ENCODE measurements at places on chromosomes 7 and 10. TPM values are rescaled to one million over a fixed set of nuclear protein-coding genes. Genes with fewer than 3 reads are reported as not detected.

DNA sequence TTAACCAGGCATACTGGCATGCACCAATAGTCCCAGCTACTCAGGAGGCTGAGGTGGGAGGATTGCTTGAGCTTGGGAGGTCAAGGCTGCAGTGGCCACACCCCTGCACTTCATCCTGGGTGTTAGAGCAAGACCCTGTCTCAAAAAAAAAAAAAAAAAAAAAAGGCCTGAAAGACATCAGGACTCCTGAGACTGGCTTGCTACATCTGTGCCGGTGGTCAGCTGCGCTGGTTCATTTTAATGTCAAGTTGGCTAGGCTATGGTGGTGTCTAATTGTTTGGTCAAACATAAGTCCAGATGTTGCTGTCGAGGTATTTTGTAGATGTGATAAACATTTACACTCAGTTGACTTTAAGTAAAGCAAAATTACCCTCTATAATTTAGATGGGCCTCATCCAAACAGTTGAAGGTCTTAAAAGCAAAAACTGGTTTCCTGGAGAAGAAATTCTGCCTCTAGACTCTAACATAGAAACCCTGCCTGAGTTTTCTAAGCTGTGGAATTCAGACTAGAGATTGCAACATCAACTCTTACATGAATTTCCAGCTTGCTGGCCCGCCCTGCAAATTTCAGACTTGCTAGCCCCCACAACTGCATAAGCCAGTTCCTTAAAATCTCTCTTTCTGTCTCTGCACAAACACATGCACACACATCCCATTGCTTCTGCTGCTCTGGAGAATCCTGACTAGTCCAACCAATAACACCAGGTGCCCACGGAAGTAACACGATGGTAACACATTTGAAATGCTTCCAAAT, 18.2 kb downstream of the MYOF start:
- DNase-seq = no peak

The OLAH gene
- total RNA-seq = not detected

- DNase-seq = no peak
Observed at GRCh38 chr10:102832987-102833386, 4.2 kb downstream of the CYP17A1 start.

The RELN gene
- total RNA-seq = not detected

The EIF4H gene
- total RNA-seq = 242 TPM

DNA sequence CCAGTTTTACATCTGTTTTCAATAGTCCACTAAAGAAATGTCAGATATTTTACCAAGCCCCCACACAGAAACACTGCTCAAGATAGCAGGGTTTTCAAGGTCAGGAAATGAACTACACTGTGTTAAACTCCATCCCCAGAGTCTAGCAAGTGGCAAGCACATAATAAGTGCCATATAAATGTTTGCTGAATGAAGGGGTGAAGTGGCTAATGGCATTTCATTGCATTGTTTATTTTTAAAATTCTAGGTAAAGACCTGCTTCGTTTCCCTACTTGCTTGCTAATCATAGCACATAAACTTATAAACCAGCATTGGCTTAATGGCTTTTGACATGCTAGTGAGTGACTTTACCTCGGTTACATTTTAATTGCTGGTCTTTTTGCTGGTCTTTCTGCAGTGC, 322.6 kb downstream of the GRID1 start:
- no peak for DNase-seq

The SLC29A4 gene
- total RNA-seq = 0.47 TPM

The GIMAP6 gene
- 48.3 TPM for total RNA-seq

DNA sequence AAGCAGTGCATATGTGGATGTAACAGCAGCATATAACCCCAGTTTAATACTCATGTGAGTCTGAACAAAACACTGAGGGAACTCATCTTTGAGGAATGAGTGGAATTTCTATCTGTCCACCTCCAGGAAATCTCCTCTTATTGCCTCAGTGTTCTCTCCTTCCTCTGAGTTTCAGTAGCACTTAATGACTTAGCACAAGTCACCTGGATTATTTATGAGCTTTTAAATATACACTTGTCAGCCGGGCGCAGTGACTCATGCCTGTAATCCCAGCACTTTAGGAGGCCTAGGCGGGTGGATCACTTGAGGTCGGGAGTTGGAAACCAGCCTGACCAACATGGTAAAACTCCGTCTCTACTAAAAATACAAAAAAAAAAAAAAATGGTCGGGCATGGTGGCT, 4.3 kb downstream of the LRRC20 start:
- DNase-seq = no peak

DNA sequence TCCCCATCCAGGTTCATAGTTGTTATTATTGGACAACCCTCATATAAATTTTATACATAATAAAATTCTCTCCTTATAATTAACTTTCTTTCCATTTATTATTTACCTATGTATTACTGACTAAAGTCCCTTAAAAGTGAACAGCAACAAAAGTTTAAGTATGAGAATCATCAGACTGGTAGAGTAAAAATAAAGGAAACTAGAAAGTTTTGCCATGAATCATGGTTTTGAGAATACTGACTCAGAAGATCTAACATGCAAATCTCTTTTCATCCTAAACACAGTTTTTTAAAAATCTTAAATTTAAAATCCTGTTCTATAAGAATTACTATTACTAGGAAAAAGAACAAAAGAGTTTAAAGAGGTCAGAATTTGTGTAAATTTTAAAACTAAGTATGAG, 32.1 kb downstream of the HERC4 start:
- DNase-seq = no peak

The AKR1C8 gene
- total RNA-seq = 0.87 TPM

- DNase-seq = no peak
Observed at GRCh38 chr7:158264881-158265742, 322.5 kb downstream of the PTPRN2 start.

DNA sequence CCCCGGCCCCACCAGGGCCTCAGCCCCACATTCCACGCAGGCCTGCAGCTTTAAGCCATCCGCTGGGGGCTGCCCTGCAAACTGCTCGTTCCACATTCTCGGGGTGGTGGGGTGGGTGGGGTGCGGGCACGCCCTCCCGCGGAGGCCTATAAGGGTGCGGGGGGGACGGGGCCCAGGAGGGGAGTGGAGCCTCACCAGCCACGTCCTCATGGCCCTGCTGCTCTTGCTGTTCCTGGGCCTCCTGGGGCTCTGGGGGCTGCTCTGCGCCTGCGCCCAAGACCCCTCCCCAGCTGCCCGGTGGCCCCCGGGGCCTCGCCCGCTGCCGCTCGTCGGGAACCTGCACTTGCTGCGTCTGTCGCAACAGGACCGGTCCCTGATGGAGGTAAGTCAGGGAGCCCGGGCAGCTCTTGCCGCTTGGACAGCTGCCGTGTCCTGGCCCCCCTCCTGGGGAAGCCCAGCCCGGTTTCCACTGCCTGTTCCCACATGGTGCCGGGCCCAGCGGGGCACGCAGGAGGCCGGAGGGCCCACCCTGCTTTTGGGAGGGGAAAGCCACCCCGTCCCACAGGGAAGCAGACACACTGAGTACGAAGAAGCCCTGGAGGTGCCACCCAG, at the start of gene CYP2W1:
TSS of gene CYP2W1 (plus strand) at position 178 of the 612 bp plus-strand sequence. CDS start at position 209, 31 bp downstream.
- no peak for DNase-seq

The CNPY1 gene
- total RNA-seq = not detected

The AUTS2 gene
- 84.2 TPM for total RNA-seq

GRCh38 chr7:98945852-98946251, 67.5 kb downstream of the TRRAP start:
- no peak for DNase-seq

The SFTPA1 gene
- total RNA-seq = not detected

DNA sequence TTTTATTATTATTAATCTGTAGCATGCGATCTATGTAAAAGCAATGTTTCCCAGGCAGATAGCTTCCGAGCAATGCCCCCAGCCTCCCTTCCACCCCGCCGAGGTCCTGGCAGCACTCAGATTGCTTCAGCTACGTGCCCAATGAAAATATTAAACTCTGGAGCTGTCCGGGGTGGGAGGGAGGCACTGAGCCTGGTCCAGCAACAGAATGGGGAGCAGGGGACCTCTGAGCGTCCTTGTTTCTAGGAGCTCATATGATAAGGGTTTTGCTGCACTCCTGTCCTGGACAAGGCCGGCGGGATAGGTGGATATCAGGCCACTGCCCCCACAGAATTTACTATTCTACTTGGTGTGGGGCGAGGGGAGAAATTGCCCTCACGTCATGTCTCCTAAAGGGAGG, 44.5 kb upstream of the CDK1 start:
- DNase-seq = no peak

DNA sequence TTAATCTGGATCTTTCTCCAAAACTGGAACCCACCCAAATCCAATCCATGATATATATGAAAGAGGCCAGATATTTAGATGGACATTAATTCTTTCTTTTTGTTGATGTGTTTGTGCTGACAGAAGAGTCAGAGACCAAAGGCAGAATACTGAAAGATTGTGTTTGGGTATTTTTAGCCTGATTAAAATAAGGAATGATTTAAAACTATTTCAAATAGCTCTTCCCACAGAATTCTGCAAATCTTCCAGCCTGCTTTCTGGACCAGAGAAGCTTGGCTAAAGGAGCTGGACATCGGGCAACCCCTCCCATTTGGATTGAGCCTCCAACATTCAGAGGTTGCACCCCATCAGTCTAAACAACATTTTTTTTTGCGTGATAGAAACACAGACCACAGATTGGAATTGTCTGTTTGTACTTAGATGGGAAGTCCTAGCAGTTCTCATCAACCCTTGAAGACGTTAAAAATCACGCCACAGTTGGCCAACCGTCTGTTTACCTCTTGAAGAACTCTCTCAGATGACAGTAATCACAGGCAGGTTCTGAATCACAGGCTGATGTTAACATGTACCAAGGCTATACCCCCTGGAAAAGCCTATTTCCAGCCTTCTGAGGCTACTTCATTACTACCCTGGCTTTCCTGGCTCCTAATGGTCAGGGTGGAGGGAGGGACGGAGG, 155.2 kb upstream of the NRP1 start:
- DNase-seq = no peak

- no peak for DNase-seq
Observed at GRCh38 chr10:98684019-98684899, 237.5 kb upstream of the HPS1 start.

The GGCT gene
- 9.6 TPM for total RNA-seq

- DNase-seq = no peak
Observed at GRCh38 chr10:119460369-119461195, 81.9 kb downstream of the RGS10 start.

- DNase-seq = no peak
Observed at GRCh38 chr7:132158166-132158565, 418.1 kb downstream of the PLXNA4 start.

The RNF133 gene
- not detected for total RNA-seq

DNA sequence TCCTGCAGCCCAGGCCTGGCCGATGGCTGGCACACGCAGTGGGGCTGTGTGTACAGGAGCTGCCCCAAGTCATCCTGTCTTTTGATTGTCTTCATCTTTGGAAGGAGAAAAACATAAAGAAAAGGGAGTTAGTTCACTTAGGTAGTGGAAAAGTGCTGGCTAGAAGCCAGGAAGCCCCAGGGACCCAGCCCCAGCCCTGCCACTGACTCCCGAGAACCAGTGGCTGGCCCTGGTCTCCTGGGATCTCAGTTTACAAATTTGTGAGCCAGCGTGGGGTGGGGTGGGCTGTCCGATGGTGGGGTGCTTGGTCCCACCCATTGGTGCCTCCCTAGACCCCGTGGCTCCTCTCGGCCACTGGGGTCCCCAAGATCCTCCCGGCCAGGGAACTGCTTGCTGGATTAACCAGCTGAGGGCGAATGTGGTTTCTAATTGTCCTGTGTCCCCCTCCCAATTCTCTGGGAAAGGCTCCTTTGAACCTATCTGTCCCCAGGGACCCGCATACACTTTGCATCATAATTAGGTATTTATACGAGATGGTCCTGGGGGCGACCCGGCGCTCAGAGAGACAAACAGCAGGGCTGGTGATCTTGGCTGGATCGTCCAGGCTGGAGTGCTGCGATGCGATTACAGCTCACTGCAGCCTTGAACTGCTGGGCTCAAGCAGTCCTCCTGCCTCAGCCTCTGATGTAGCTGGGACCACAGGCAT, 16.3 kb upstream of the CHST12 start:
- DNase-seq = no peak

- DNase-seq = no peak
Observed at GRCh38 chr10:92241158-92241500, 49.7 kb downstream of the CPEB3 start.

The ACTL6B gene
- not detected for total RNA-seq

DNA sequence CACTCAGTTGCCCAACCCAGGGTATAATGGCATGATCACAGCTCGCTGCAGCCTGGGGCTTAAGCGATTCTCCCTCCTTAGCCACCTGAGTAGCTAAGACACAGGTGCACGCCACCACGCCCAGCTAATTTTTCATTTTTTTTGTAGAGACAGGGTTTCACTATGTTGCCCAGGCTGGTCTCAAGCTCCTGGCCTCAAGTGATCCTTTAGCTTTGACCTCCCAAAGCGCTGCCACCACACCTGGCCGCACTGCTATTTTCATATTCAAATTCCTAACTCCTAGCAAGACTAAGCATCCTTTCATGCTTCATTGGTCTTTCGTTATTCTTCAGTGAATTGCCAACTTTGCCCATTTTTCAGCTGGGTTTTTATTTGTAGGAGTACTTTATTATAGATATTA, 30.4 kb upstream of the DAGLB start:
- no peak for DNase-seq

The CALHM3 gene
- not detected for total RNA-seq

DNA sequence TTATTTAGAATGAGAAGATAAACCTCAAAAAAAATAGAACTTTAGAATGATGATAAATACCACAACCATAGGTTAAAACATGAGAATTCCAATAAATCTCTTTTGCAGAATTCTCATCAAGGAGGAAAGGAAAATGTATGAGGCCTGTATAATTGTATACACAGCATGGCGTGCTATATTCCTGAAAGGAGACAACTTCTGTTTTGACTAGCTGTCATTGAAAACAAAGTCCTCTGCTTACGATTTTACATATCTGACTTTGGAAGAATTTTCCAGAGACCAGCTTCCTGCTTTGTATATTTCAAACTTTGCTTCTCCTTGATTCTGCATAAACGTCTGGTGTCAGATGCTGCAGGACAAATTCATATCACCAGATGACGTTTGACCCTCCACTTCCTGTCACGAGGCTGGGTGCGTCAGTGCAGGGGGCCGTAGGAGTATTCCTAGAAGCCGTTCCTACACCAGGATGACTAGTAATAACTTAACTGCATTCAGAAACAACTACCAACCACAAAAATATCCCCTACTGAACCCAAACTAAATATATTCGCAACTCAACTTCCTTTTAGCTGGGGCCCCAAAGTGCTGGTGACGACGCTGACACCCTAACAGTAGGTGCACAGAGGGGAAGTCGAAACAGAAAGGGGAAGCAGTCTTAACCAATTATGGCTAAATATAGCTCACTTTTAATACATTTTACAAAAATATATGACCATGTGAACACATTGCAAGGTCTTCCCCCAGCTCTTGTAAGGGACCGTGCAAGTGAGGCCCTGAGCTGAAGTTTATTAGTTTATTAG, 178.6 kb upstream of the INHBA start:
- peak; percentile 13 for DNase-seq

DNA sequence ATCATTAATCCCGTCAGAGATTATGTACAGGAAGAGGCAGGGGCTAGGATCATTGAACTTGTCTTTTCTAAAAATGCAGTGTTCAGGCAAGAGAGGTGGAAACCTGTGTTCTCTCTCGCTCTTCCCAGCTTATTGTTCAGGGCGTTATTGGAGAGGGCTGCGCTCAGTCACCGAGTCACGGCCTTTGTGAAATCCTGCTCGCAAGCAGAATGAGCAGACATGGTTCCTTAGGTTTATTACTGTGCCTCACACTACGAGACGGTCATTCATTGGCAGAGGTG, 631 bp upstream of the PRKRIP1 start:
- no peak for DNase-seq

The SLC13A1 gene
- not detected for total RNA-seq
